ENCODE measurements at places on chromosomes 16 and 17.

DNA sequence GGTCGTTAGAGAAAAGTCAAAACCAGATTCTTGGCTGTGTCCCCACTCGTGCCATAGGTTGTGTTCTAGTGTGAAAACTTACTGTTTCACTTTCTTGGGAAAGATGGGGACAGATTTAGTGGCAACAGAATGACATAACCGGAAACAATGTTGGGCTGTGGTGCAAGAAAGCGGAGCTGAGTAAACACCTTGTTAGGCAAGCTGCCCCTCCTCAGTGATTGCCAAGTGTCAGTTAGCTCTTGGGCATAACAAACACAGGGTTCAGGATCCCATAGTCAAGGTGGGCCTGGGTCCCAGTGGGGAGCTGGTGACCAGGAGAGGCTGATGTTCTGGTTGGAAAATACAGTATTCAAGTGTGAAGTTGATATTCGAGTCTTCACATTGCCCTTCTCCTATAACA is 15.4 kb downstream of the UBN1 start:
- no peak for DNase-seq

GRCh38 chr17:29059281-29059680 is 16.3 kb downstream of the PIPOX start:
- DNase-seq = no peak

GRCh38 chr17:20266806-20267458 is 200.4 kb downstream of the LGALS9B start:
- DNase-seq = peak; percentile 81

DNA sequence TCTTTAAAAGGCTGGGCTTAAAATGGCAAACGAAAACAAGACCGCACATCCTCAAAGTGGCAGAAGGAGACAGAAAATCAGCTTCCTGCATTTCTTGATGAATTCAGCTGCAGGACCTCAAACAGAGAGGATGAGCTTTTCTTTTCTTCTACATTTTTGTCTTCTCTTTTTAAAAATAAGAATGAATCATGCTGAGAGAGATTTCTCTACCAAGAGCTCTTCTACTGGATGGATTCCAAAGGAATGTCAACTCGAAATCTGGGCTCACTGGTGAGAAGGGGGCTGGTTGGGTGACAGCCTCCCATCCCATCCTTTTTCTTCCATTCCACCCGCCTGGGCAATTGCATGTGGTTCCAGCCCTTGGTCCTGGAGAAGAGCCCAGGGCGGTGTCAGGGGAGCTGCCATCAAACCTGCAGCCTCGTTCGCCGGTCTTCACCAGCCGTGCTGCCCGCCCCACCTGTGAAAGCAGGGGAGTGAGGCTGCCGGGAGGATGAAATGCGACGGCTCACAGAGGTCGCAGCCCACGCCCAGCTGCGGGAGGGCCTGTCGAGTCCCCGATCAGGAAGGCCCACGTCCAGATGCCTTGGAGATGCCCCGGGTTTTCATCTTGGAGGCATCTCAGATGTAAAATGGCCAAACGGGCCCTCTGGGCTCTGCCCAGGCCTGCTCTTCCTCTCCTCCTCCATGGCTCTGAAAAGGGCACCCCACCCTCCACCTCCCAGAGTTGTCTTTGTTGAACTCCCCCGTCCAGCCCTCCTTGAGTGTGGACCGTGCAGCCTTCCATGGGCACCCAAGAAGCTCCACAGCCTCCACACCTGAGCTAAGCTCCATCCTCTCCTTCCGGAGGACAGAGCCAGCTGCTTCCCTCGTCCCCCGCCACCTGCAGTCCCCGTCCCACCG is 121.9 kb downstream of the FOXL1 start:
- no peak for DNase-seq

DNA sequence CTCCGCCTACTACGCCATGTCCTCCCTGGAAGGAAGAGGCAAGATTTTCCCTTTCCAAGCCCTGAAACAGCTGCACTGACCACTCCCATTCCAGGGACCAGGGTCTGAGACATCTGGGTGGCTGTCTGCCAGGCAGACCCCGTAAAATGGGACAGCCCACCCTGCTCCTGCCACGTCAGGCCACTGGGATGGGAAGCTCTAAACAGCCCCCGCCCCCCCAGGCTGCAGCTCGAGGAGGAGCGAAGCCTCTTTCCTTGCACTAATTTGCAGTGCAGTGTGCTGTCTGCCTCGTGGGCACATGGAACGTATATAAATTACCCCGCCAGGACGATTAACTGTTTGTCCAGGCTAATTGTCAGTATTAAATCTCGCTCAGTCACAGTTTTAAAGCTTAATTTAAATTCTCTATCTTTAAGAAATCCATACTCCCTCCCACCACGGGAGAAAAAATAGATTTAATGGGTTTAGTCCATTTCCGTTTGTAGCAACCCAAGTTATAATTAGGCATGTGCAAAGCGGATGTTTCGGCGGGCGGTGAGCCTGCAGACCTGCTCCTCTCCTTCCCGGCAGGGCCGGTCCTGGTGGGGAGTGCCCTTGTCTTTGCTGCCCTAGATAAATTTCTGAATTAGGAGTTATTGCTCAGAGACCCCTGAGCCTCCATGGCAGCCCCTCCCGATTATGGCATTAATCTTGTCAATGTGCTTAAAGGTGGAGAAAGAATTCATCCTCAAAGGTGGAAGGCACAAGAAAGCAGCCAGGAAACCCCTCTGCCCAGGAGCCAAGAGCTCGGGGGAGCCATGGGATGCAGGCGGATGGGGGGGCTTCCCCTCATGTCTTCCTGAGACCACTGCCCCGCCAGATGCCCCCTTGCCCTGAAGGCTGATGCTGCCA is 268.0 kb upstream of the TNRC6C start:
- no peak for DNase-seq

DNA sequence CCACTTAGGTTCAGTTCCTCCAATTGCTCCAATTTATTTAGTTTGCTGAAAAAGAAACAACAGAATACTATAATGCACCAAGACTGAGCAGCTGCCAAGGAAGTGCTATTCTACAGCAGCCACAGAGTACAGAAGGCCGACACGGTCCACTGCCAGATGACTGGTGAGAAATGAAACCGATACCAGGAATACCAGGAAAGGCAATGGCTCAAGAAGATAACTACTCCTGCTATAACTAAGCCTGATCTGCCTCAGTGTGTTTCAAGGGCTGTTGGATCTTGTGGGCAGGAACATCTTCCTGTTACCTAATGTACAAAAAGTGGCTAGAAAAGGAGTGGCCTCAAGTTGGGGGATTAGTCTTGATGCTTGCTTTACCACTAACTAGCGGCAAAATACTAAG is 32.8 kb downstream of the MARVELD3 start:
- no peak for DNase-seq

DNA sequence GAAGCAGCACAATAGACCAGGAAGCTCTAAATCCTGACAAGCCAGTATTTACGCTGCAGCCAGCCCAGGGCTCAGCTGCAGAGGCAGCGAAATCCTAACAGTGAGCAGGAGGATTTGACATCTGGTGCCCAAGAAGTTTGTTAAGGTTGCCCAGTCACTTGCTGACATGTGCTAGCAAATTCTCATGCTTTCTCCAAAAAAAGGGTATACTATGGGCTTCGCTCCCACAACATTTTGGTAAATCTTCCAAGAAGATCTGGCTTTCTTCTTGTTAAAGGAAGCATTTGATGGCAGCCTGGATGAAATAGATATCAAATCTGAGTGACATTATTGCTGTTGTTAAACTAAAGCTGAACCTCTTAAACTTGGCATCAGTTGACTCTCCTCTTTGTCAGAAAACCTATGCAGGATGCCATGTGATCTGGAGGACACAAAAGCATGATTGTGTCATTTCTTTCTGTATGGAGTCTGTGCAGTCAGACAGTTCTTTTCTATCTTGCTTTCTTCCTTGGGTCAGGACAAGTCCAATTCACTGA is 949.7 kb upstream of the RBFOX1 start:
- no peak for DNase-seq

DNA sequence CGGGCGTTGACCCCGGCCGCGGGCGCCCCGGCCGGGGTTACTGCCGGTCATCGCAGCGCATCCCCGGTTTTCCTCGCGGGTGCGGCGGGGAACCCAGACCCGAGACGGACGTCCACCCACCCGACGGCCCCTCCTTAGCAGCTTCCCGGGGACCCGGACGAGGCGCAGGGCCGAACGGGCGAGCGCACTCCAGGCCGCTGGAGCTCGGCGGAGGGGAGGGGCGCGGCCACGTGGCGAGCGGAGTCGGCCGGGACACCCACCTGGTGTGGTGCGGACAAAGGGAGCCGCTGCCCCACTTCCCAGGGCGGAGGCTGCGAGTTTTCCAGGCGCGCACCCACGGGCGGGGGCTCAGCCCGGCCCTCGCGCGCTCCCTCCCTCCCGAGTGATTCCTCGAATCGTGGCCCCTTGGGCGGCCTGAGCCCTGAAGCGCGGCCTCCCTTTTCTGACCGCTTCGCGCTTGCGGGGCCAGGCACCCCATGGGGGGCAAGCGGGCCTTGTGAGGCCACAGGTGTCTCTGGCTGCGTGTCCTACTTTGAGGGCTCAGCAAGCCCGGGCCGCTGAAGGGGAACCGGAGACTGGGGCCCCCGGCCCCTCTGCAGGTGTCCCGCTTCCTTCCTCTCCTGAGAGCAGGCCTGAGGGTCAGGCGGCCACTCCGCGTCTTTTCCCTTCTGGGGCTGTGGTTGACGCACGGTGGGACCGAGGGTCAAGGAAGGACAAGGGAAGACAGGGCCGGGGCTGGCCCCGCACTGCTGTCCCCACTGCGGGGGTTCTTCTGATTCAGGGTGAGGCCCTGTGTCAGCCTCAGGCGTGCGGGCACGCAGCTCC is 1.1 kb upstream of the FASN start:
- no peak for DNase-seq

DNA sequence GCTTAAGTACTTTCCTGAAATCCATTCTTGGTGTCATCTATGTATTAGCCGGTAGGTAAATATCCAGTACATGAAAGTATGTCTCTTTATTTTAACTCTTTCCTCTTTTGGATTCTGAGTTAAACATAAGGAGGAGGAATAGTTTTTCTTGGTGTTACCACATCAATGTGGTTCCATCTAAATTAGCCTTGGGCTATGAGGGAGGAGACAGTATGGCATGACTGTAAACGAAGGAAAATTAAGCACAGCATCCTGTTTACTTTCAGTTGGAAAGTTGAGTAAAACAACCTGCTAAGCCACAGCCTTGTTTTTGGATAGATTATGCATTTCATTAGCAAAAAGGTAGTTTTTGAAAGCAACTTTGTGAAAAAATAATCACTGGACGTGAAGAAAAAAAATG is 693.0 kb upstream of the SOX9 start:
- no peak for DNase-seq

DNA sequence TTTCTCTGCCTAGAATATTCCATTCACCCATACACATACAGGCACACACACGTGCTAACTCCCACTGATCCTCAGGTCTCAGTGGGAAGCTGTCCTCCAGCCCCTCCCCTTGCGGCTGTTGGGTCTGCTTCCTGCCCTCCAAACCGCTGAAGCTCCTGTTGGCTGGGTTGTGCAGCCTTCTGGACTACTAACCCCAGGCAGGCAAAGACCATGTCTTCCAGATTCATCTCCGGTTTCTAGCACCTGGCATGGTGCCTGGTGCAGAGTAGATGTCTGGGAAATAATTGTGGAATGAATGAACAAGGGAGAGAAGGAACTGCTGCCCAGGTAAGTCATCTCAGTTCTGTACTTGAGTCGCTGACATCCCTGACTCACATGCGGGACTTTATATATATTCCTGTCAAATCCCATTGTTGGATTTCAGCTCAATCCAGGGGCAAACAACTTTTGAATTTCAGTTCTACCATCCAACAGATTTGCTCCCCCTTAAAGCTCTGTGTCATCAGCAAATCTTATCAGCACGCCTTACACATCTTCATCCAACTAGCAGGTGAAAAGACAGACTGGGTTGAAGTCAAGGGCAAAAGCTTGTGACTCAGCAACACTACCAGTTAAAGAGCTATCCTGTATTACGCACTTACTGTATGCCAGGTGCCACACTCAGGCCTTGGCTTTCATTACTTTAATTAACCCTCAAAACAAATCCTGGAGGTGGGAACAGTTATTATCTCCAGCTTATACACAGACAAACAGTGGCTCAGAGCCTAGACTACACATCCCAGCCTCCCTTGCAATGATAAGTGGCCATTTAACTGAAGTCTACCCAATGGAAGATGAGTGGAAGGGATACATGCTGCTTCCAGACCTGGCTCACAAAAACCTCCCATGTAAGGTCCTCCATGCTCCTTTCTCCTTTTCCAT is 51.1 kb downstream of the SRCIN1 start:
- DNase-seq = no peak

GRCh38 chr16:54290833-54291655 is 4.5 kb upstream of the IRX3 start:
- DNase-seq = no peak

DNA sequence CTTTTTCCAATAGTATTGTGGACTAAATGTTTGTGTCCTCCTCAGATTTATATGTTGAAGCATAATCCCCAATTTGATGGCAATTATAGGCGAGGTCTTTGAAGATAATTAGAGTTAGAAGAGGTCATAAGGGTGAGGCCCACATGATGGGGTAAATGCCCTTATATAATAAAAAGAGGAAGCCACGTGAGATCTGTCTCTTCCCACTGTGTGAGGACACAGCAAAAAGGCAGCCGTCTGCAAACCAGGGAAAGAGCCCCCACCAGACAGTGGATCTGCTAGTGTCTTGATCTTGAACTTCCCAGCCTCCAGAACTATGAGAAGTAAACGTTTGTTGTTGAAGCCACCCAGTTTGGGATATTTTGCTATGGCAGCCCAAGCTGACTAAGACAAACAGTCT is 76.0 kb downstream of the LYRM1 start:
- DNase-seq = no peak

DNA sequence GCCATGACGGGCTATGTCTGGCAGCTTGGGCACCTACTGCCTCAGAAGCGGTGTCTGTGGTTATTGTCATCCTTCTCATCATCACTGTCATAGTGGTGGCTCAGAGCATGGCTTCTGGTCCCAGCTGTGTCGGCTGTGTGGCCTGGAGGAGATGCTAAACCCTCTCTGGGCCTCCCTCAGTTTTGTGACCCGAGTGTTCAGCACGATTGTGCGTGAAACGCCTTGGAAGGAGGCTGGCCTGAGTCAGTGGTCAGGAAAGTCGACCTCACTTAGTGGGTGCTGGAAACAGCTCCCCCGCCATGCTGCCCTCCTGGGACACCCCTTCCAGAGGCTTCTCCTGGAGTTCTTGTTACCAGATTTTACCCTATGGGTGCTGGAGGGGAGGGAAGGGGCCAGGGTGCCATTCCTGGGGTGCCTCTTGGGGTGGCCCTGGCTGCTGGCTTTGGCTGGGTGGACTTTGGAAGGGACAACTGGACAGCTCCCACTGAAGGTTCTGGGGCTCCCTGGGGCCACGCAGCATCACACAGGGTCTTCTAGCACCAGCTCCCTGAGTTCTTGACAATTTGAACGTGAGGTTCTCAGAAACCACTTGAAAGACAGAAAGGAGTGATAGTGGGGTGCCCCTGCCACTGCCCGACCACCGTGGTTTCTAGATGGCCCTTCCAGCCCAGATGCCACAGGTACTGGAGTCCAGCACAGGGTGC is 226.5 kb upstream of the GSE1 start:
- no peak for DNase-seq

- DNase-seq = no peak
Measured at GRCh38 chr16:85289760-85290625, 177.7 kb upstream of the CIBAR2 start.

DNA sequence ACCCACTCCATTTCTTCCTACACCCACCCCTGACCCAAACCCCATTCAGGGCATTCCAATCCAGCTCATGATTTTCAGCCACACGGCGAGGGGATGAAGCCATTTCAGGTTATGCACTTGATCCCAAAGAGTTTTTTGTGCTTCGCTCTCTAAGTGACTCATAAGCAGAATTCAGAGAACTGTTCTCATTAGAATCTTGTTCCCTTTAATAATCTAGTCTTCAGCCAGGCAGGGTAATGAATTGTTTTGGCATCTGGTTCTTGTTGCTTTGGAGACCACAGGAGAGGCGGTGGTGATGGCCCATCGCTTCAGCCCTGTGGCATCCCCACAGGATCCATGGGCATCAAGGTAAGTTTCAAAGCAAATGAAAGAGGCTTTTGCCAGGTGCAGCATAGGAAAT is 4.8 kb upstream of the KRT31 start:
- no peak for DNase-seq
